ENCODE measurements at places on chromosomes 5 and 9.

DNA sequence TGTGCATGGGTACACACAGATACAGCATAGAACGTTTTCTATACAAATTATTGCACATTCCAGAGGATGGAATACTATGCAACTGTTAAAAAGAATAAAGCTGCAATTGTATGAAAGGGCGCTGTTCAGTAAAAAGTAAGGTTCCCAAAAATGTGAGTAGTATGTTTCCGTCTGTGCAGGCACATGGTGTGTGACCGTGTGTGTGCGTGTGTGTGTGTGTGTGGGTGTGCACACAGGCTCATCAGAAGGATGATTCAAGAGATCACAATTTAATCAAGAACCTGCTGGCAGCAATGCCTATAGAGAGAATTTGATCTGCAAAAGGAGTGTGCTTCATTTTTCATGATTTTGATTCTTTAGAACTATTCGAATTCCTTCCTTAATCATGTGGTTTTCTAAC lies 76.3 kb downstream of the SEMA4D start:
- DNase-seq = no peak

DNA sequence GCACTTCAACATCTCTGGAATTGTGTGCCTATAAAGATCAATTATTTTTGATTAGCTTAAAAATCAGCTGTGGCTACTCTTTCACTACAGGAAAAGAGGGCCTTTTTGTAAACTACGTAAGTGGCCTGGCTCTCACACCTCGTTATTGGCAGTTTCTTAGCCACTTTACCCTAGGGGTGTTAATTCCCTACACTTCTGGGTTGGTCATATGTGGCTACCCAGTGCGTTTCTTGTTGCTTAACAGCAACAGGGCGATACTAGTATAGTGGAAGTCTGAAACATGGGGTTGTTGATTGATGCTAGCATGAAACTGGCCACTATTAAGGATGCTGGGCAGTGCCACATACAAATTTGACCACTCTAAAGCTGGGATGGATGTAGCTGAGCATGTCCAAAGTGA lies 174.7 kb upstream of the CDH12 start:
- no peak for DNase-seq

GRCh38 chr5:132677682-132678400 lies 4.1 kb downstream of the IL4 start:
- no peak for DNase-seq

DNA sequence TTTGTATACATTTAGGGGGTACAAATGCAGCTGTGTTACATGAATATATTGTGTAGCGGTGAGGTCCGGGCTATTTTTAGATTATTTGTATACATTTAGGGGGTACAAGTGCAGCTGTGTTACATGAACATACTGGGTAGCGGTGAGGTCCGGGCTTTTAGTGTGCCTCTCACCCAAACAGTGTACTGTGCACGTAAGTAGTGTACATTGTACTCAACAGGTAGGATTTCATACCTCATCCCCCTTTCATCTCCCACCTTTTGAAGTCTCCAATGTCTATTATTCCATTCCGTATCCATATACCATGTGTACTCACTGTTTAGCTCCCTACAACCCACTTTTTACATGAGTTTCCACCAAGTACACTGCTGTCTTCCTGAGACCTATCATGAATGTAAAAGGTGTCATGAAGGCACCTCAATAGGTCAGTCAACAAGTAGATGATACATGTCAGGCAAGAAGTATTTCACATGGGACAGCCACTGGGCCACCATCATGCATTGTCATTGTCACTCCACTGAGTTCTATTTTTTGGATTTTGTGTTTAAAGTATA lies 27.7 kb downstream of the SKP1 start:
- no peak for DNase-seq

- no peak for DNase-seq
Measured at GRCh38 chr5:148353634-148354033, 18.3 kb downstream of the SPINK9 start.

DNA sequence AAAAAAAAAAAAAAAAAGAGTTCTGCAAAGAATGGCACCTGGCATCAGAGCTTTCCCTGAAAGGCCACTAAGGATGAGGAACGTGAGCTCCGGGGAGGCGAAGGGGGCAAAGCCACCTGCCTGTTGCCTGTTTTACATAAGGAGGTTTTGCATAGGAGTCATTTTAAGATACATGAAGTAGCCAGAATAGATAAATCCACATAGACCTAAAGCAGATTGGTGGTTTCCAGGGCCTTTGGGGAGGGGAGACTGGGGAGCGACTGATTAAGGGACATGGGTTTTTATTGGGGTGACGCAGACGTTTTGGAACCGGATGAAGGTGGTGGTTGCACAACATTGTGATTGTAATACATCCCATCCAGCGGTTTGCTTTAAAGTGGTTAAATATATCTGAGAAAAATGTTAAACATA lies 7.1 kb downstream of the NEK6 start:
- DNase-seq = no peak

DNA sequence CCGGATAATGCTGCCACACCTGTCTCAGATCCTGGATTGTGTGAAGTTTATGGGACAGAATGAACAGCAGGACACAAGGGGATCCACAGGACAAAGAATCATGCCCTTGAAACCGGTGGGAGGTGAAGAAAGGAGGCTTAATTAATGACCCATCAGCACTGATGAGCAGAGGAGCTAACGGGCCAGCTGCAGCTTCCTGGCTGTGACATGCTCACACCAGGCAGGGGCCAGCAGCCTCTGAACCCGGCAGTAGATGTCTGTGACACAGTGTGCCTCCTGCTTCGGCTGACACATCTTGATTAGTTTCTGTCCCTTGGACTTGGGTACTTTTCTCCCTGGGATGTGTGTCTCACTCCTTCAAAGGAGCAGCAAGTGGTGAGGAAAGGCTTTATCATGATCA lies 328.8 kb upstream of the BRINP1 start:
- DNase-seq = no peak
